ENCODE measurements at places on chromosomes 16 and 17.
A peak's percentile ranks its signal among the peaks of the same experiment; 100 is the strongest.

- DNase-seq, result peak; percentile 53
Measured at GRCh38 chr16:84700446-84701300, 873 bp downstream of the USP10 start.

GRCh38 chr17:48544349-48545021, 424 bp downstream of the HOXB2 start:
- DNase-seq, result no peak

GRCh38 chr16:24255456-24256371, at the start of gene CACNG3:
Gene CACNG3, plus strand, starts transcription at chr16:24256335. Its CDS starts 420 bp downstream, at chr16:24256755.
- DNase-seq, result peak; percentile 62

GRCh38 chr17:78709751-78710181, 72.3 kb downstream of the CYTH1 start:
- no peak for DNase-seq

- peak; percentile 64 for DNase-seq
Measured at GRCh38 chr17:74545843-74546230, at the start of gene CD300C. Gene CD300C, minus strand, starts transcription at chr17:74546115. Its CDS starts 333 bp downstream, at chr17:74545782.

GRCh38 chr16:83906683-83907082, 7.8 kb downstream of the MLYCD start:
- DNase-seq, result no peak

DNA sequence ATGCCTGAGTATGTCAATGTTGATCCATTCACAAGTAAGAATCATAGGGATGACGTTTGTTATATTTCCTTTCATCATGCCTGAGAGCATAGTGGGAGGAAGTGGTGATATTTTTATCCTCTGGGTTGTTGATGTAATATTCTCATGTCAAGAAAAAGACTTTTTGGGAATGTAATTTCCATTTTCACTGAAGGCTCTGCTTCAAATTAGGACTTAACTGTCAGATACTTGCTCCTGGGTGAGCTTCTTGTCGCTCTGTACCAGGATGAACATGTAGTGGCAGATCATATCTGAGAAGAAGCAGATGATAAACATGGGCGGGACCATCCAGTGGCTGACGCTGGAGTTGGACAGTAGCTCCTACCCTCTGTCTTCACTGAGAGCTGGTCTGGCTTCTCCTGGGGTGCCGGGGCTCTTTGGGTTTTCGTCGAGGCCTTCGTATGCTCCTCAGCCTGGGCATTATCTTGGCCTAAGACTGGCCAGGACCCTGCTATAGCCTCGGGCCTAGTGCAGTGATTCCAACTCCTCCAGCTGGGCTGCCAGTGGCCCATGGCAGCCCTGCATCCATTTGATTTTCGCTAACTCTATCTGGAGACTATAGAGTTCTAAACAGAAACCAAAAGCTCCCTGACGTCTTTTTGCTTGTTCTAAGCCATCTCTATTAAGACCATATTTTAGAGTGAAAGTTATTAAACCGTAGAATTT, 19.7 kb downstream of the CYB5B start:
- DNase-seq, result peak; percentile 4

- peak; percentile 88 for DNase-seq
Measured at GRCh38 chr17:44345454-44346026, 438 bp downstream of the GRN start.

- DNase-seq, result no peak
Measured at GRCh38 chr16:47132308-47132707, 11.4 kb downstream of the NETO2 start.

DNA sequence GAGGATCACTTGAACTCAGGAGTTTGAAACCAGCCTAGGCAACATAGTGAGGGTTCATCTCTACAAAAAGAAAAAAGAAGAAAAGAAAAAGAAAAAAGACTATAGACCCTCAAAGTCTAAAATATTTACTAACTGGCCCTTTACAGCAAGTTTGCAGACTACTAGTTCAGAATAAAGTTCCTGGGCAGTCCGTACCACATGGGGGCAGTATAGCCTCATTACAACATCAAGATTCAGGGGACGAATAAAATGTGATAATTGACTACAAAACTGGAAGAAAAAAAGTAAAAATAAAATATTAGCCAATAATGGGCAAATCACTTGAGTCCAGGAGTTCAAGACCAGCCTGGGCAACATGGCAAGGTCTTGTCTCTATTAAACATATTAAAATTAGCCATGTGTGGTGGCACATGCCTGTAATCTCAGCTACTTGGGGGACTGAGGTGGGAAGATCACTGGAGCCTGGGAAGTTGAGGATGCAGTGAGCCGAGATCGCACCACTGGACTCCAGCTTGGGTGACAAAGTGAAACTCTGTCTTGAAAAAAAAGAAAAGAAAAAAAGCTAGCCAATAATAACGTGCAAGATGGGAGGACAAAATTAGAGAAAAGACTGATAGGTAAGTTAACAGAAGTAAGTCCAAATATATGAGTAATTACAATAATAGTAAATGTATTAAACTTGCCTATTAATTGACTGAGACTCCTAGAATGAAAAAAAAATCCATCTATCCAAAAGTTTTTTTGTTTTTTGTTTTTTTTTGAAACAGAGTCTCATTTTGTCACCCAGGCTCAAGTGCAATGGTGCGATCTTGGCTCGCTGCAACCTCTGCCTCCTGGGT, 129.4 kb upstream of the SEC14L1 start:
- peak; percentile 27 for DNase-seq

- DNase-seq, result no peak
Measured at GRCh38 chr17:7651097-7651664, 455 bp downstream of the ATP1B2 start.

DNA sequence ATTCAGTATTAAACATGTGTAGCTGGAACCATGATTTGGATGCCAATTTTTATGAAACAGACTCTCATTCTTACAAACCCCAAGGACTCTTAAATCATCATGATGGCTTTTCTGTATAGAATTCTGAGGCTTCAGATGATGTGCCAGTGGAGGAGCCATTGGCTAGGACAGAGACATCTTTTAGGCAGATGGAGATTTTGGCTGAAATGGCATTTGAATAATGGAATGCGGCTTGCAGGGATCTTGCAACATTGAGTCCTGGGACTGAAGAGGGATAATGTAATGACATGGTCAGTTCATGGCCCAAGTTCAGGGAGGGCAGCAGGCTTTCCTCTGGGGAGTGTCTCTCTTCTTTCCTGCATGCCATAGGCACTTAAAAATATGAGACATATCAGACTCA, 172.4 kb downstream of the ABCA8 start:
- no peak for DNase-seq

GRCh38 chr17:27538156-27538955, 82.1 kb downstream of the KSR1 start:
- peak; percentile 56 for DNase-seq

GRCh38 chr17:49730785-49731434, 23.1 kb upstream of the SLC35B1 start:
- no peak for DNase-seq

All from Ammon's horn (tissue), 1 donor.